Activated CD8-positive, alpha-beta memory T cell treated with anti-CD3 and anti-CD28 coated beads for 1 hour (primary cell): ENCODE measurements at places on chromosomes 2 and 18.

DNA sequence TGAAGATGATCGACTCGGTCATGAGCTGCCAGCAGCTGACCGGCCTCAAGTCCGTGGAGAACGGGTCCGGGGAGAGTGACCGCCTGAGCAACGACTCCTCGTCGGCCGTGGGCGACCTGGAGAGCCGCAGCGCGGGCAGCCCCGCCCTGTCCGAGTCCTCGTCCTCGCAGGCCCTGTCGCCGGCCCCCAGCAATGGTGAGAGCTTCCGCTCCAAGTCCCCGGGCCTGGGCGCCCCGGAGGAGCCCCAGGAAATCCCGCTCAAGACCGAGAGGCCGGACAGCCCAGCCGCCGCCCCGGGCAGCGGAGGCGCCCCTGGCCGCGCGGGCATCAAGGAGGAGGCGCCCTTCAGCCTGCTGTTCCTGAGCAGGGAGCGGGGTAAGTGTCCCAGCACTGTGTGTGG is 14.9 kb downstream of the SALL3 start:
- no peak for DNase-seq

- DNase-seq: no peak
These were observed 93.8 kb downstream of the AKAIN1 start for GRCh38 chr18:5103286-5103685.

DNA sequence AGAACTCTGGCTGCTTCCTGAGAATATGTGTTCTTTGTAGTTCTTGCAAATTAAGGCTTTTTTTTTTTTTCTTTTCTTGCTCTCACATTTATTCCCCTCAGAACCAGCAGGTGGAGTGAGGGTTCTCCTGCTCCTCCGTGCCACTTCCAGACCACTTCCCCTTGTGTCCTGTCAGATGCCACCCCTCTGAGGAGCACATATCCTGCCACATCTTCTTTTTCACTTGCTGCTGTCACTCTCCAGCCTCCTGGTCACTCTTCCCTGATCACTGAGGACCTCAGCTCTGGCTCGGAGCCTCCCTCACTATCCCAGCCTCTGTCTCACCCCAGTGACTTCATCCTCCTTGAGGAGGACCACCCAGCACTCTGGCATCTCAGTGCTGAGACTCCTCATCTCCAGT is 100.5 kb downstream of the TACR1 start:
- DNase-seq: no peak

- no peak for DNase-seq
These were observed 139.1 kb downstream of the IRS1 start for GRCh38 chr2:226660526-226660925.

GRCh38 chr2:226754821-226755604 is 44.6 kb downstream of the IRS1 start:
- no peak for DNase-seq

- no peak for DNase-seq
These were observed 1132.2 kb downstream of the LRP1B start for GRCh38 chr2:140998577-140998976.

- DNase-seq: no peak
These were observed 5.9 kb upstream of the POLE4 start for GRCh38 chr2:74952575-74952974.

GRCh38 chr2:212357606-212358005 is 181.0 kb downstream of the ERBB4 start:
- DNase-seq: no peak

DNA sequence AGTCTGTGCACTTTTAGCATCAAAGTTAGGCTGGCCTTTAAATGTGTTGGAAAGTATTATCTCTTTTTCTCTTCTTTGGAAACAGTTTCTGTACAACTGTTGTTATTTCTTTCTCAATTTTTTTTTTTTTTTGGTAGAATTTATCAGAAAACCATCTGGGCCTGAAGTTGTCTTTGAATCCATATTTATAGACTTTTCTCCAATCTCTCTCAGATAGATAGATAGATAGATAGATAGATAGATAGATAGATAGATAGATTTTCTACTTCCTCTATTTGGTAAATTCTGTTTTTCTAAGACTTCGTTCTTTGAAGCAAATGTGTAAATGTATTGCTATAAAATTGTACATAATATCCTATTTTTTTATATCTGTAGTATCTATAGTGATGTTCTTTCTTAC is 17.5 kb downstream of the DNAJC10 start:
- DNase-seq: no peak

- DNase-seq: no peak
These were observed 34.4 kb upstream of the CYBRD1 start for GRCh38 chr2:171487803-171488259.

DNA sequence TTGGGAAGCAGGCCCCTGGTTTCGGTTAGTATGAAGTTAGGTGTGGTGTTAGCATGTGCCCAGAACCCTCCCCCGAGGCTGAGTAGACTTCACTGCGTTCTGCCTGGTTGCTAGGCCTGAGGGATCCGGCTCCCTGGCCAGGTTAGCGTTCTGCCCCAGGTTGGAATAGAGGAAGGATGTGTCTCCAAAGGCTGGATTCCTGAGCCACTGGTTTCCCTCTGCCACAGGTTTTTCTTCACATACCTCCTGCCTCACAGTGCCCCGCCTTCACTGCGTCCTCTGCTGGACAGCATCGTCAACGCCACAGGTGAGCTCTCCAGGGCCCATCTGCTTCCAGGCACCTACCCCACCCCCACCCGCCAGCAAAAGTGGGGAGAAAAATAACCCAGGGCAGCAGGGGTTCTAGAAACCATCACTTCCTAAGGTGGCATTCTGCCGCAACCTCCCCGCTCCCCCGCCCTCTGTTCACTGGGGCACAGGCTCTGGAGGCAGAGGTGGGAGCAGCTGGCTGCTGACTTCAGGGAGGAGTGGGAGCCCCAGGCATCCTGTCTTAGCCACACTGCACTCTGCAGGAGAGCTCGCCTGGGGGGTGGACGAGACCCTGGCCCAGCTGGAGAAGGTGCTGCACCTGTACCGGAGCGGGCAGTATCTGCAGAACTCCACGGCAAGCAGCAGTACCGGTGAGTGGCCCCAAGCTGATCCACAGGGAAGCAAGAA is 7.1 kb downstream of the PKDCC start:
- DNase-seq: no peak

GRCh38 chr2:40554665-40555294 is 102.9 kb upstream of the SLC8A1 start:
- DNase-seq: no peak

- DNase-seq: no peak
These were observed 331.6 kb downstream of the KCNS3 start for GRCh38 chr2:18209934-18210639.

- no peak for DNase-seq
These were observed 7.9 kb downstream of the UGP2 start for GRCh38 chr2:63849381-63850203.

DNA sequence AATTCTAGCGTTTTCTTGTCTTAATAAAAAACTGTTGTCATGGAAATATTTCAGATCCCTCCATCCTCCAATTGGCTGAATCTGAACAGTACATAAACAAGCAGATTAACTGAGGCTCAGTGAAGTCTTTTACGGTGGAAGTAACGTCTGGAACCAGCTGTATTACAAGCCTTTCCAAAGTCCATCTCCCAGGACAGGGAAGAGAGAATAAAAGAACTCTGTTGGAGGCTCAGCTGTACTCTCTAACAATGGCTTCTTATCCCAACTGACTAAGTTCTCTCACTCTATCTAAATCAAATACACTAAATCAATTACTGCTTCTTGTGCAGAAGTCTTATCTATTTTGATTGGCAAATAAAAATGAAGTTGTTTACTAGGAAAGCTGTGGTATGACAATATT is 19.9 kb upstream of the NEDD4L start:
- no peak for DNase-seq

- no peak for DNase-seq
These were observed 30.3 kb upstream of the PDK1 start for GRCh38 chr2:172525601-172526000.

- DNase-seq: no peak
These were observed 47.7 kb downstream of the TMEM182 start for GRCh38 chr2:102809291-102810189.

GRCh38 chr2:218983263-218983933 is 1.6 kb downstream of the FEV start:
- no peak for DNase-seq

- DNase-seq: no peak
These were observed 38.4 kb upstream of the DTNB start for GRCh38 chr2:25711675-25712354.

DNA sequence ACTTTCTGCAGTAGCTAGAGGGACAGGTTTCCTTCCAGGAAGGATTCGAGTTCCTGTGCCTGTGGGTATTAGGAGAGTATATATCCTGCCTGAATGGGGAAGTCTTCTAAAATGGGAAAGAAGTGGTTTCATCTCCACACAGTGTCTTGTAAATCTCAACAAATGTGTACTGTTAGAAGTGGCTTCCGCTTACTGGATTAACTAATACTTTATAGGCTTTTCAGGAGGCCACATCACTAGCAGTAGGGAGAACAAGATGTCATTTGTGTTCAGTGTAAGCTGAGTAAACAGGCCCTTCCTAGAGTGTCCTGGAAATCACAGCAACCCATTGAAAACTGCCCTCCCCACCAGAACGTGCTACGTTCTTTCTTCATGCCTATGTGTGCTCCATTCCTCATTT is 12.5 kb upstream of the POLR1B start:
- no peak for DNase-seq

- DNase-seq: no peak
These were observed 11.2 kb downstream of the SCG2 start for GRCh38 chr2:223590964-223591363.

- DNase-seq: no peak
These were observed 199.9 kb upstream of the FN1 start for GRCh38 chr2:215635788-215636139.

- no peak for DNase-seq
These were observed 113.4 kb upstream of the CYP26B1 start for GRCh38 chr2:72261076-72261475.

DNA sequence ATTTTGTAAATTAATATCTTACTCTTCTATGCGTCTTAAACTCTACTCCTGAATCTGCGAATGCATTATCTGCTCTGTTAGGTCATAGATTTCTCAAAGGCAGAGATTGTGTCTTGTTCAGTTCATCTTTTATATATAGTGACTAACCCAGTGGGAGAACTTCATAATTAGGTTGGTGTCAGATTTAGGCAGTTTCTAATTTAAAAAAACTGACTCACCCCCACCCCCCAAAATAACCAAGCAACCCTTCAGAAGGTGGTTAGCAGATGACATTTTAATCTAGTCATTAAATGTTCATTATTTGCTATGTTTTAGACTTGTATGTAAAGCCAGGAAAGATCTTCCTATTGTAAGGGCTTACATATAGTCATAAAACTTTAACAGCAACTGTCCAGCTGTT is 10.4 kb downstream of the SERPINB12 start:
- no peak for DNase-seq

GRCh38 chr18:68679528-68679927 is 35.4 kb downstream of the TMX3 start:
- DNase-seq: no peak

DNA sequence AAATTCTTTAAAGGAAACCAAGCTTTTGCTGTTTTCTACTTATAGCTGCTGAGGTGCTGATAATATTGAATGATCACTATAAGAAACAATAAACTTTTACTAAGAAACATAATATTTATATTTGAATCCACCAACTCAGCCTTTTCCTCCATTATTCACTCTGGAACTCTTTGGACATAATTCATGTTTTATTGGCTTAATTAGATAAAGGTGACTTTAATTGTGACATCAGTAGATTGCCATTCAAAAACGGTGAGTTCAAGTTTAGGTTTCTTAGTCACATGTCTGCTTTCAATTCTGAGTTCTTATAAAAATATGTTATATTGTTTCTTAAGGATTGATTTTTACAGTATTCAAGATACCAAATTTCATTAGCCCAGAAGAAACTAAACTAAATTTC is 24.0 kb downstream of the CCDC85A start:
- DNase-seq: no peak
